HS-27A (cell line): ENCODE measurements at places on chromosomes 6 and 20.

DNA sequence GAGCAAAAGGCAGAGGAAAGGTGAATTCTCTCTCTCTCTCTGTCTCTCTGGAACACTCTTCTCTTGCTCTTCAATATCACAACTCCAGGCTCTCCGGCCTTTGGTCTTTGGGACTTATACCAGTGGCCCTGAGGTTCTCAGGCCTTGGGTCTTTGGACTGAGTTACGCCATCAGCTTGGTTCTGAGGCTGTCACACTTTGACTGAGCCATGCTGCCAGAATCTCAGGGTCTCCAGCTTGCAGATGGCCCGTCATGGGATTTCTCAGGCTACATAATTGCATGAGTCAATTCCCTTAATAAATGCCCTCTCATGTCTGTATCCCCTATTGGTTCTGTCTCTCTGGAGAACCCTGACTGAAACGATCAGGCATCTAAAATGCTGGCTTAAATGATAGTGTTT is 12.9 kb downstream of the BTN2A1 start:
- no peak for DNase-seq

- no peak for DNase-seq
Observed at GRCh38 chr6:70673601-70674000, 5.9 kb downstream of the SMAP1 start.

GRCh38 chr6:150588888-150589499 is 10.7 kb upstream of the PLEKHG1 start:
- DNase-seq, result no peak

DNA sequence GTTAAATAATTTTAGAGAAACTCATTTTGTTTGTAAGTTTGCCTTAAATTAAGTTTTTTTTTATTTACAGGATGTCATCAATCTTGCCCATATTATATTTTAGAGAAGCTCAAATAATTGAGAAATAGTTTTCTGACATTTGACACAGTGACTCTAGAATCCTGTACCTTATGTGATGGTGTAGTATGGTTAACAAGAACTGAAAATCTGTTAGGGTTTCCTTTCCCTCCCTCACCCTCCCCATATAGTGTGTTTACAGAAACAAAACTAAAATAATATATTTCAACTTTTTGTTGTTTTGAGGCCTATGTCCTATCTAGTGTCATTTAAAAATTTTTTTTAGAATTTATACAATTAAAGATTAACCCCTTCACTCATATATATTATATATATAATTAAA is 91.8 kb downstream of the SESN1 start:
- no peak for DNase-seq
